SJSA1 (cell line): ENCODE measurements at places on chromosomes 16 and 17. TPM values are rescaled to one million over a fixed set of nuclear protein-coding genes. Genes with fewer than 3 reads are reported as not detected.

DNA sequence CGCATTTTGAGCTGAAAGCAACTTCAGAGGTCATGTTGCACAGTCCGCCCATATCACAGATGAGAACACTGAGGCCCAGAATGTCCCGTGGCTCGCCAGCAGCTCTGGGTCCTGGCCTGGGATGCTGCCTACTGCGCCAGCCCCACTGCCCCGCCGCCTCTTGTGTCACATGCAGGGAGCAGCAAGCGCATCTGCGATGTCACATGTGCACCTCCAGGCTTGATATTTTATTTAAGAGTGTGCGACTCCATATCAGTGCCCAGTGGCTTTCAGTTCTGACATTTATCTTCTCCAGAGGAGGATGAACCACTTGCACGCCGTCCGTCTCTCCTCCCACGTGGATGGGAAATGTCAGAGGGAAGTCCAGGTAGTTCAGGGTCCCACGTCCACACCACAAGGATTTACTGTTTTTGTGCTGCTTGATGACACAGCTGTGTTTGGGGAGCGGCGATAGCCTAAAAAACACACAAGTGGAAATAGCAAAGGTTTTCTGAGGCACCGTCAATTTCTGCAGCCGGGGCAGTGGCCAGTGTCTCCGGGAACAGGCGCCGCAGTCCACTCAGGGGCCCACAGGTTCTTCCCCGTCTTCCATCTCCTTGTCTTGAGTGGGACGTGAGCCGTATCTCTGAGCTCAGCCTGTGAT is 7.0 kb upstream of the RBFOX3 start:
- peak; percentile 41 for DNase-seq

GRCh38 chr17:3738562-3739295 is 15.0 kb downstream of the HASPIN start:
- no peak for DNase-seq

DNA sequence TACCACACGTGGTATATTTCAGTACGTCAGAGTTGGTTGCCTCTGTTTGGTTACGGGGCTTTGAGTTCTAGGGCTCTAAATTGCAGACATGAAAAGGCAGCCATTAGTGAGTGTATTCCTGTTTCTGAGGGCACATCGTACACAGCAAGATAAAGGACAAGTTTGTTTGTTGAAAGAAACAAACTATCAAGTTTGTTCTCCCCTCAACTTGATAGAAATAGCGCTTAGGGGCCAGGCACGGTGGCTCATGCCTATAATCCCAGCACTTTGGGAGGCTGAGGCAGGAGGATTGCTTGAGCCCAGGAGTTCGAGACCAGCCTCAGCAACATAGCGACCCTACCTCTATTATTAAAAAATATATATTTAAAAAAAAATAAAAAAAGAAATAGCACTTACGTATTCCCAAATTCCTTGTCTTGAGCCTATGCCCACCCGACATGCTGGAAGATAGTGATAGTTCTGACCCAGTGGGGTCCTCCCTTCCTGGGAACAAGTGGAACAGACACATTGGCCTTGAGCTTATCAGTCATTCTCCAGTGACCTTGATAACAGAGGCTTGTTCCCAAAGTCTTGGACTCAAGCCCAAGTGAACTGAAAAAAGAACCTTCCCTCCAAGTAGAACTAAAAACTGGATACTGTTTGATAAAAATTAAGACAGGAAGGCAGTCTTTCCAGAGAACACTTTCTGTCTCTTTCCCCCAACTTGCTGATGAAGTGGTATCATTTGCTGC is 139.9 kb upstream of the CACNG3 start:
- DNase-seq: no peak

- no peak for DNase-seq
Measured at GRCh38 chr17:6099492-6099891, 29.3 kb downstream of the WSCD1 start.

GRCh38 chr16:85615014-85615851 is 2.1 kb downstream of the GSE1 start:
- no peak for DNase-seq

DNA sequence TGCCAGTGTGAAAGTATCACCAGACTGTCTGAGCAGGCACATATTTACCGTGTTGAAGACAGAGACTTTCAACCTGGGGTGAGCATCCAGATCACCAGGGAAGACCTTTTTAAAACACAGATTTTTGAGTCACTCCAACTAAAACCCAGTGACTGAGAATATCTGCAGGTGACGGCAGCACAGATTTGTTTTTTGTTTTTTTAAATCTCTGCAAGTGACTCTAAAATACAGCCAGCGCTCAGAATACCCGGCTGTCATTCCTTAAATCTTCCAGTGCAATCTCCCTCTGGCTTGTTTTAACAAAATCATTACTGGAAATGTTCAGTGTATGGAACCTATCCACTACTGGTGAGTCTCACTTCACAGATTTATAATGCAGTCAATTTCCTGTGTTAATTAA is 19.3 kb upstream of the INPP5K start:
- DNase-seq: no peak

DNA sequence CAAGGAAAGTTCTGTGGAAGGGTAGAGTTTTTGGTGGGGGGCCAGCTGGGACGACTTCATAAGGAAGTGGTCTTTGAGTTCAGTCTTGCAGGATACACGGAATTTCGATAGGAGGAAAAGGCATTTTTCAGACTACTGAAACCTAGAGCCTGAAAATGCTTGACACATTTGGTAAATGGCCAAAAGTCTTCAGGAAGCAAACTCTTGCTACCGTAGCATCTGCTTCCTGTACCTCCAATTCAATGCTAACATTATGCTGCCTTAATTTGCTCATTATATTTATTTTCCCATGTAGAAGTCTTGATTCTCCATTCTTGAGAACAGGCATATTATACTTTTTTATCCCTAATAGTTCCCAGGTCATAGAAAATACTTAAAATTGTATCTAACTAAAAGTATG is 129.3 kb upstream of the MED13 start:
- no peak for DNase-seq

GRCh38 chr16:66127459-66128370 is 238.8 kb upstream of the CDH5 start:
- no peak for DNase-seq

ZSCAN10 gene
- not detected in 2 replicates for total RNA-seq

DNA sequence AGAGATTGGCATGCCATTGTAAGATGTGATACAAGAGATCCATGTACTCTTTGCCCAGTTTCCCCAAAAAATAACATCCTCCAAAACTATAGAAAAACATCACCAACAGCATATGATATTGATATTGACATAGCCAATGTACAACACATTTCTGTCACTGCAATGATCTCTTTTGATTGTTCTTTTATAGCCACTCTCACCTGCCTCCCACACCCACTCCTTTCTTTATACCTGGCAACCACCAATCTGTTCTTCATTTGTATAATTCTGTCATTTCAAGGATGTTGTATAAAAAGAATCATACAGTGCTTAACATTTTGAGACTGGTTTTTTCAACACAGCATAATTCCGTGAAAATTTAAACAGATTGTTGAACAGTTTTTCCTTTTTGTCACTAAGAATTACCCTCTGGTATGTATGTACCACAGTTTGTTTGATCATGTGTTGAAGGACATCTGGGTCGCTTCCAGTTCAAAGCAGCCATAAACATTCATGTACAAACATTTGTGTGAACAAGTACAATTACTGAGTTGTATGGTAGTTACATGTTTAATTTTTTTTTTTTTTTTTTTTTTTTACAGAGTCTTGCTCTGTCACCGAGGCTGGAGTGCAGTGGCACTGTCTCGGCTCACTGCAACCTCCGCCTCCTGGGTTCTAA is 9.9 kb downstream of the KRTAP9-1 start:
- no peak for DNase-seq

DNA sequence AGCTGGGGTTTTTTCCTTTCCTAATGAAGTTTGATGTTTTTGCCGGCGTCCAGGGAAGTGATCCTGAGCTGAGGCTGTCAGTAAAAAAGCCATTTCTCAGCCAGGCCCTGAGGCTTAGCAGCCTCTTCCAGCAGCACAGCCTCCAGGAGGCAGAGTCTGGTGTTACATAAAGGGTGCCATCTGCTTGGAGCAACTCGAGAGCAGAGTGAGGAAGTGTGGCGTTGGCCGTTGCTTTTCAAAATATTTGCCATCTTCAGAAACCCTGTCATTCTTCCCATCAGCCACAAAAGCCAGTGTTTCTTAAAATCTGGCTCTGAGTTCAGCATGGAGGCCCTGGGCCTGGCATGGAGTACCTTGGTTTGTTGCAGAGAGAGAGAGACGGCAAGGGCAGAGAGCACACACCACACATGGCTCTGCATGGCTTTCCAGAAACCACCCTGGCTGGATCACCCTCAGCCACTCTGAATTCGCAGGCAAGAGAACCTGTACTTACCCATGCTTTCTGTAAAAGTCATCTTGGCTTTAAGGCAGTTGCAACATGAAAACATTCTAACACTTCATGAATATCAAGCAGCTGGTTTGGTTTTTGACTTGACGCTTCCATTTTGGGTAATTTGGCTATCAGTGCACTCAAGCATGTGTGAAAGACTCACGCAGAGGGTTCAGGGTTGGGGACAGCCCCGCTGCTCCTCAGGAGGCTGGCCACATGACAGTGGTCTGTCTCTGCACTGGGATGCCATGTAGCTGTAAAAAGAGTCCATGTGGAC is 21.0 kb downstream of the PMM2 start:
- no peak for DNase-seq

DNA sequence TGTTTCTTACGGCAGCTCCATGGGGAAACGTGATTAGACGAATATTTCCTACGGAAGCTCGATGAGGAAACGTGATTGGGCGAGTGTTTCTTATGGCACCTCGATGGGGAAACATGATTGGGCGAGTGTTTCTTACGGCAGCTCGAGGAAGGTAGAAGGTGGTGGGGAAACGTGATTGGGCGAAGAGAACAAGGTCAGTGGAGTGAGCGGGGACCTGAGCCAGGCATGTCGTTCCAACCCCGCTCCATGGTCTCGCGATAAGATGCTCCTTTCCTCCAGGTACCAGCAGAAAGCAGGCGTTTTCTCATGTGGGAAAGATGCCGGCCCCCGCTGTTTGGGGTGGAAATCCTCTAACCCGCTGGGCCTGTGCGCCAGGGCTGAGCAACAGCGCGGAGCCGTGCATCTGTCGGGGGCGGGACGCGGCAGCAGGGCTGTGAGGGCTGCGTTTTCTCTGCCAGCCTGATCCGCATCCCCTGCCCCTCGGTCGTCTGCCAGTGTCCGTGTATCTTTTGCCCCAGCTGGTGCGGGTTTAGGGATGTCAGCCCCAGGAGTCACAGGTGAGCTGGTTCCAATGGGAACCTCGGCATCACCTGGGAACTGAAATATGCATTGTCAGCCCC is 25.6 kb upstream of the DOC2B start:
- no peak for DNase-seq

CDK3 gene
- total RNA-seq: 2.0 and 5.1 TPM in 2 replicates

RHBDL1 gene
- total RNA-seq: 1.1 and 13.1 TPM in 2 replicates

SARM1 gene
- 10.8 and 18.0 TPM in 2 replicates for total RNA-seq

GRCh38 chr17:15121426-15121825 is 143.7 kb downstream of the PMP22 start:
- DNase-seq: no peak

GRCh38 chr16:46883353-46883689 is 841 bp upstream of the GPT2 start:
- DNase-seq: no peak

IL21R gene
- total RNA-seq: 0.16 and 0.34 TPM in 2 replicates

TRAPPC1 gene
- 30.3 and 48.4 TPM in 2 replicates for total RNA-seq

ZP2 gene
- total RNA-seq: not detected in 2 replicates

DNA sequence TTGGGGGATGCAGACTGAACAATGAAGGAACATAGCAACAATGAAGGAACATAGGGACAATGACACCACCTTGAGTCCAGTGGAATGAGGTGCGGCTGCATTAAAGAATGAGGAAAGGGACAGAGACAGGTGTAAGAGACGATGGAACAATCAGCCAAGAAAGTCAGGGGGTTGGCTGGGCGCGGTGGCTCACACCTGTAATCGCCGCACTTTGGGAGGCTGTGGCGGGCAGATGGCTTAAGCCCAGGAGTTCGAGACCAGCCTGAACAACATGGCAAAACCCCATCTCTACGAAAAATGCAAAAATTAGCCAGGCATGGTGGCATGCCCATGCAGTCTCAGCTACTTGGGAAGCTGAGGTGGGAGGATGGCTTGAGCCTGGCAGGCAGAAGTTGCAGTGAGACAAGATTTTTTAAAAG is 13.6 kb upstream of the CBFB start:
- DNase-seq: no peak

DNA sequence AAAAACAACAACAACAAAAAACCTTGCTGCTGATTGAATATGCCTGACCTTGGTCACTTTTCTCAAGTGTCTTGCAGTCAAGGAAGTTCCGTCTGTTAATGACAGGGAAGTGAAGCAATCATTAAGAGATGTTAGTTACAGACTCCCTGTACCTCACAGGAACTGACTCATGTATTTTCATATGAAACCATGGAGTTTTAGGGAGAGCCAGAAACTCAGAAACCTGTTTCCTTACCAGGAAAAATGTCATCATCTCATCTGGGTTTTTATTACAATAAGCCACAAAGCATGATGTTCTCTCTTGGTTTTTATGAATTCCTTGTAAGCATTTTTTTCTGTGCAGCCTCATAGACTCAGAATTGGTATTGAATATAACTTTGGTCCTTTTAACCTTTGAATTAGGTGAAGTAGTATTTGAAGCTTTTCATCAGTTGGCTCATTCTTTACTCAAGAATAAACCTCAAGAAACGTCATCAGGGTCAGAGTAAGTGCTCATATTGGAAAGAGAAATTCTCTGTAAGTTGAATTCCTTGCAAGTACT is 10.3 kb downstream of the LYRM1 start:
- DNase-seq: peak; percentile 58

CLEC18C gene
- not detected in 2 replicates for total RNA-seq
